ENCODE measurements at places on chromosomes 3 and 15. TPM values are rescaled to one million over a fixed set of nuclear protein-coding genes. Genes with fewer than 3 reads are reported as not detected.

GRCh38 chr3:55686426-55687254, 199.5 kb upstream of the WNT5A start:
- no peak for DNase-seq
- H3K4me1 ChIP-seq: peaks cover 7% of the 10 kb centered on the region
- H3K27ac ChIP-seq: no peak overlapping the region
- no peak overlapping the region for H3K4me3 ChIP-seq

DNA sequence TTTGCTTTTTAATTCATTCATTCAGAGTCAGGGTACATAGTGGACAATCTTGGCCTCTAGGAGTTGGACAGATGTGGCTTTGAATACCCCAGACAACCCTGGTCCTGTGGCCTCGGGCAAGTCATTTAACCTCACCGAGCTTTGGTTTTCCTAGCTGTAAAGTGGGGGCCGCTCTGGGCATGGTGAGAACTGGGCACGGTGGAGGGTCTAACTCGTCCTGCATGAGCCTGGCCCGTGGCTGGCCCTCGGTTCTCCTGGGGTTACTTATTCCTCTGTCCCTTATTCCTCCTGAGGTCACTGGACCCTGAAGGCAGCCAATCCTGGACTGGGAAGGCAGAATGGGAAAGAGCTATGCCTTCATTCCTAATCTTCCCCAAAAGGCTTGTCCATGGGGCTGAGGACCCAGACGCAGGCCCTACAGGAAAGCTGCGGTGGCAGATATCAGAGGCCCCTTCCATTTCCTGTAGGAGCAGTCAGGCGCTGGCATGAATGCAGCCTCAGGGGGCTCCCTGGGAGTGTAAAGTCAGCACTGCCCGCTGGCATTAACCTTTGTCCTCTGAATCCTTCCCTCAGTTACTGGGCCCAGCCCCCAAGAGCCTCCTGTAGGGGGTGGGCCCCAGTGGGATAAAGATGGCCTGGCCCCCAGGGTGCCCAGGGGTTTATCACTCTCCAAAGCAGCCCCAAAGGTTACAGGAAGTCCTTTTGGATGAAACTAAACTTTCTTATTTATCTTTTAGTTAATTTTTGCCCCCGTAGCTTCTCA, 17.9 kb upstream of the SEC13 start:
- H3K27ac ChIP-seq: no peak overlapping the region
- H3K27me3 ChIP-seq: no peaks in the 10 kb centered on the region
- no peak overlapping the region for H3K4me3 ChIP-seq
- H3K36me3 ChIP-seq: no peaks in the 10 kb centered on the region
- DNase-seq: no peak
- H3K4me1 ChIP-seq: no peaks in the 10 kb centered on the region

DNA sequence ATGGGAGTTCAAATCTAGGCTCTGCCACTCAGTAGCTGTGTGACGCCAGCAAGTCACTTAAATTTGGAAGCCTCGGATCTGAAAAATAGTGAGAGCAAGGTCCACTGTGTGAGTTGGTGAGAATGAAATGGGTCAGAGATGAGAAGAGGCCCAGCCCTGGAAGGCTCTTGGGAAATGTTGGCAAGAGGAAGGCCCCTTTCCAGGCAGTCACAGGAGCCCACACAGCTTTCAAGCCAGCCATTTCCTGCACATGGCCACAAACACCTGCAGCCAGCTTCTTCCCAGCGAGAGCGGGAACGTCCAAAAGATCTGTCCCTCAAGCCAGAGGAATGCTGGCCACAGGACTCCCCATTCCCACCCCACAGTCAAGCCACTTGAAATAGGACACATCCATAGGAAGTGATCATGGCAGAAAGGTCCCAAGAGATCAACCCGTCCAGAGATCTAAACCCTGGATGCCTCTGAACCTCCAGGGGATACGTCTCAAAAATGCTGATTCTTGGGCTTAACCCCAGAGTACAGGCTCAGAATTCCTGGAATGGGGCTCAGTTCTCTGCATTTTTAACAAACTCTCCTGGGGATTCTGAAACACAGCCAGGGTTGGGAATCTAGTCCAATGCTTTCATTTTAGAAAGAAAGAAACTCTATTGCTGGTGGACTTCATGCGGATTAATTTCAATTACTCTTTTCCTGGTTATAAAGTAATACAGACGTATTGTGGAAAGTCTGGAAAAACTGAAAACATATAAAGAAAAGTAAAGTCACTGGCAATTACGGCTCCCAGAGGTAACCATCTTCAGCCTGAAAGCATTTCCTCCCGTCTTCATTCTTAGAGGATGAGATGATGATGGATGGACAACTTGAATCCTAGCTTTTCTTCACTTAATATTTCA, 35.9 kb downstream of the NTRK3 start:
- no peak overlapping the region for H3K4me3 ChIP-seq
- no peak for DNase-seq
- H3K4me1 ChIP-seq: no peaks in the 10 kb centered on the region
- no peaks in the 10 kb centered on the region for H3K27me3 ChIP-seq
- no peaks in the 10 kb centered on the region for H3K36me3 ChIP-seq

AGBL1 gene
- total RNA-seq: 23.0 TPM

LMAN1L gene
- total RNA-seq: 1.0 TPM

GLDN gene
- 21.3 TPM for total RNA-seq
